ENCODE measurements at places on chromosomes 4 and X.
A peak's percentile ranks its signal among the peaks of the same experiment; 100 is the strongest.

DNA sequence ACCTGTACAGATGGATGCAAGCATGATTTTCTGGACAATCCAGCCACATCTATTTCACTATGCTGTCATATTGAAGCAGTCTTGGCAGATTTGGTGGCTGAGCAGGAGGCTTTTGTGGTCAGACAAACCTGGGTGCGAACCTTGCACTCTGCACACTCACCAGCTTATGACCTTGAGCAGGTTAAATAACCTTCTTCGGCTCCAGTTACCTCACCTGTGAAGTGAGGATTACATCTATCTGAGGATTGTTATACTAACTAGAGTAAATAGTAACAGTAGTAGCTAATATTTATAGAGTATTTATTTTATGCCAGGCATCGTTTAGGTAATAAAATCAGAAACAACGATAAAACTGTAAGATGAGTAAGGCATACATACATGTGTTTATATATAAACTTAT lies 150.0 kb downstream of the PPP3CA start:
- no peak for DNase-seq

GRCh38 chr4:120921456-120922380 lies 808 bp downstream of the PRDM5 start:
- DNase-seq = peak; percentile 20

- no peak for DNase-seq
These were observed 40.5 kb downstream of the BBS12 start for GRCh38 chr4:122772986-122773385.

DNA sequence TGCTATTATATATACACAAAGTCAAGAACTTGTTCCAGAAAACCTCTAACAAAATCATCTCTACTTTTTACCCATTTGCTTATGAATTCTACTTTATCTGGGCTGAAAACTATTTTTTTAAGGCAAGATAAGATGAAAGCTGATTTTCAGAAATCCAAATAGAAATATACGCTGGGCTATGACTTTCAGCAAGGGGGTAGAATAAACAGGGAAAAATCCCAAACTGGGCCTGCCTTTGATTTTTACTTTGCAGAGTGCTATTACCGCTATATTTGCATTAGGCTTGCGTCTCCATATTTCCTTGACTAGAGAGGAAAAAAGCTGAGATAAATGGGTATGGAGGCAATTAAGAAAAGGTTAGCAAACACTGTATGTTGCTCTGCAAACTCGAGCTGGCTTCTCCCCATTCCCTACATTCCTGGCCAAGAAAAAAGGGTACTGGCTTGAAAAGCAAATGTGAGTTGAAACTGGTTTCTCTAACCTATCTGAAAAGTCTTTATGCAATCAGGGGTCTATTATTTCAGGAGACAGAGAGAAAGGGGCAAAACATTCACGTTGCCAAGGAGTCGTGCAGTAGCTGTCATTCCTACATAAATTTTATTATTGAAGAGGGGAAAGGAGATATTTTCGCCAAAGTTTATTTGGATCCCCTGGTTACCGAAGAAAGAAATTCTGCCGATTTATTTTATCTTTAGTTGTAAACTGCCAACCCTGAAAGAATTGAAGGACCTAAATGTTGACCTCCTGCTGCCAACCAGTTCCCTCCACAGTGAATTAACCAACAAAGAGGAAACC lies 2.2 kb downstream of the TMEM47 start:
- no peak for DNase-seq

- DNase-seq = peak; percentile 1
These were observed 484.2 kb downstream of the BCOR start for GRCh38 chrX:39613482-39613995.

GRCh38 chr4:33134366-33134765 lies 2414.2 kb downstream of the PCDH7 start:
- DNase-seq = no peak

GRCh38 chrX:103584596-103584995 lies 719 bp upstream of the TCEAL4 start:
- no peak for DNase-seq

DNA sequence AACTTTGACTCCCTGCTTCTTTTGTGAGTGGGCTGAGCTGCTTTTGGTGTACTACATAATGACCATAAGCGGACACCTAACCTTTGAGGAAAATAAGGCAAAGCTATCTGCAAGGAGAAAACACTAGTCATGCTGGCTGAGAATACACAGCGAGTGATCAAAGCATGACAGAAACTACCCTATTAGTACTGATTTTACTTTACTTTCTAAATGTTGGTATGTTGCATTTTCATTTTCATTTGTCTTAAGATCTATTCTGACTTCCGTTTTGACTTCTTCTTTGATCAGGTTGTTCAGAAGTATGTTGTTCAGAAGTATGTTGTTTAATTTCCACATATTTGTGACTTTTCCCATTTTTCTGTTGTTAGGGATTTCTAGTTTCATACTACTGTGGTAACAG lies 361.1 kb downstream of the TRAM1L1 start:
- DNase-seq = no peak

DNA sequence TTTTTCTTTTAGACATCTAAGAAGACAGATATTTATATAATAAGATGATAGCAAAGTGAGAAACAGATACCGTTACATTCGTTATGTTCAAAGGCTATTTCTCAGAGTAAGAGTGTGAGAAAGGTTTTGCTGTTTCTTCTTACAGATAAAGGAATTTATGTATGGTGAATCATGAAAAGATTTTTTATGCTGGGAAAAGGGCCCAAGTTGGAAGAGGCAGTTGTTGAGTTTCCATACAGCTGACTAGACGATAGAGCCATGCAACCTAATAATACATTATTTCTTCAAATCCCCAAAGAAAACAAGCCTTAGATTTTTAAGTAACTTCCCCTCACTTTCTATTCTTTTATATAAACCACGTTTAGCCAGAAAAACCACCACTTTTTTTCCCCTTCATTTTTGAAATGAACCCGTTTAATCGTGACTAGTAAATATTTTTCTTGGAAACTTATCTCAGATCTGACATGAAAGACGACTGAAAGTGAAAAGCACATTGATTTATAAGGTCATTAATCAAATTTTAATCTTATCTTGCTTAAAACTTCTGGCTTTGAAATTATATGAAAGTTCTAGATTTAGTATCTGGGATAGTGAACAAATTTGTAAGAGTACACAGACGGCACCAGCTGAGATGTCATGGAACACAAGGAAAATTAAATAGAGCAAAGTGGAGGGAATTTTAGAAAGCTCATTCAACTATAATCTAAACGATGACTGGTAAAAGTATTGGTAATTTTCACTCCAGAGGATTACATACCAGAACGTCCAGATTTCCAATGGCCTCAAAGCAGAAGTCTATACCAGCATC lies 10.9 kb downstream of the ADH6 start:
- no peak for DNase-seq
